Uterus (tissue), 4 donors: ENCODE measurements at places on chromosomes 7 and 10. TPM values are rescaled to one million over a fixed set of nuclear protein-coding genes. Genes with fewer than 3 reads are reported as not detected.

- no peak for DNase-seq
Observed at GRCh38 chr7:25321424-25321823, 93.1 kb upstream of the NPVF start.

PPP1R3C gene
- total RNA-seq: 30.3 TPM

MMD2 gene
- total RNA-seq: not detected

DNA sequence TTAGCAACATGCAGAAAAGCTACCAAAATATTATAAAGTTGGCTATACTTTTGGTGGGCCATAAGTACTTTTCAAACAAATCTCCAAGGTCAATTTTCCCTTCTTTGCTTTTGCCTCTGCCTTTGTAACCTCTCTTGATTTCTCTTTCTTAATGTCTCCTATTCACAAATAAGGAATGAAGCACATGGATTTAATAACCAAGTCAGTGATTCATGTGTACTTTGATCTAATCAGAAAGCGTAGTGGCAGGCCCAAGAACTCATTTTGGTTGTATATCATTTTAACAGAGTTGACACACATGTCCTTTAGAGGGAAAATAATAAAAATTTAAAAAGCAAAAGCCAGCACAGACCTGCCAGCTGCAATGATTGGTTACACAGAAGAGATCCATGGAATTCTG is 93.7 kb downstream of the FZD1 start:
- DNase-seq: no peak

GRCh38 chr7:35565927-35566326 is 129.0 kb downstream of the HERPUD2 start:
- DNase-seq: no peak

GNG11 gene
- total RNA-seq: 35.8 TPM

GRCh38 chr10:115402699-115403098 is 309.5 kb downstream of the ATRNL1 start:
- no peak for DNase-seq

- DNase-seq: no peak
Observed at GRCh38 chr10:122519873-122520272, 40.7 kb upstream of the DMBT1 start.

GRCh38 chr10:126439942-126440341 is 51.7 kb upstream of the ADAM12 start:
- no peak for DNase-seq

GRCh38 chr7:12647364-12648219 is 39.8 kb upstream of the ARL4A start:
- DNase-seq: no peak
